Testis (tissue), 5 donors: ENCODE measurements at places on chromosomes 2 and 18. TPM values are rescaled to one million over a fixed set of nuclear protein-coding genes. Genes with fewer than 3 reads are reported as not detected.

The RRM2 gene
- 18.1 TPM for total RNA-seq

The MEIS1 gene
- 10.8 TPM for total RNA-seq

DNA sequence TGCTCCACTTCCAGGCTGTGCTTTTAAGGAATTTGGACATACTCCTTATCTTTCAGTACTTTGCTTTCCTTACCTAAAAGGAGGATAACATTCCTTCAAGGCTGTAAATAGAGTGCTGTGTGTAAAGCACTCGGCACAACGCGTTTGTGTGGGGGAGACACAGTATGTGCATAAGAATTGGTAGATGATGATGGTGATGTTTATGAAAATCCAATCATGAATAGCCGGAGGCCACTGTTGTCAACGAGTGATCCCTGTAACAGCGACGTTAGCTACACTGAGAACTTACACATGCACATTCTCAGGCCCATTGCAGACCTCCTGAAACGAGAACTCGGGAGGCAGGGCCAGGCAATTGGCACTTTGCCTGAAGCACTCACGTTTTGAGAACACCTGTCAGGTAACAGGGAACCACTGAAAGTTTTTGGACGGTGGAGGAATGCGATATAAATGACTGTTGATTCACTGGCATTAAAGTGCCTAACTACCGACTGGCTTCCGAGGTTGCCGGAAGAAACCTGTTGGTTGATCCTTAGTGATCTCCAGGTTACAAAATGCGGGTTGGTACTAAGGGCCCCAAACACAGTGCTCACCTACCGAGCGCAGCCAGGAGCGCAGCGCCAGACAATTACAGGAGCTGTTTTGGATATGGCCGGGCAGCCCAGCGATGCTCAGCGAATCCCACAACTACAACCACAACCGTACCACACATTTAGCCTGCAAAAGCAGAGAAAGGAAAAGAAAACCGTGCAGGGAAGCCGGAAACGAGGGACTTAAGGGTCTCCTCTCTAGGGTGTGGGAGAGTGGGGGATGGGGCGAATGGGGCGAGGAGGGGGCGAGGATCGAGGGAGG is 1.0 kb upstream of the MAP4K4 start:
- peak overlapping the region; percentile 73 for H3K4me3 ChIP-seq
- H3K4me1 ChIP-seq, result peaks cover 7% of the 10 kb centered on the region
- no peaks in the 10 kb centered on the region for H3K27me3 ChIP-seq
- peak; percentile 64 for DNase-seq
- H3K27ac ChIP-seq, result peak overlapping the region; percentile 83

DNA sequence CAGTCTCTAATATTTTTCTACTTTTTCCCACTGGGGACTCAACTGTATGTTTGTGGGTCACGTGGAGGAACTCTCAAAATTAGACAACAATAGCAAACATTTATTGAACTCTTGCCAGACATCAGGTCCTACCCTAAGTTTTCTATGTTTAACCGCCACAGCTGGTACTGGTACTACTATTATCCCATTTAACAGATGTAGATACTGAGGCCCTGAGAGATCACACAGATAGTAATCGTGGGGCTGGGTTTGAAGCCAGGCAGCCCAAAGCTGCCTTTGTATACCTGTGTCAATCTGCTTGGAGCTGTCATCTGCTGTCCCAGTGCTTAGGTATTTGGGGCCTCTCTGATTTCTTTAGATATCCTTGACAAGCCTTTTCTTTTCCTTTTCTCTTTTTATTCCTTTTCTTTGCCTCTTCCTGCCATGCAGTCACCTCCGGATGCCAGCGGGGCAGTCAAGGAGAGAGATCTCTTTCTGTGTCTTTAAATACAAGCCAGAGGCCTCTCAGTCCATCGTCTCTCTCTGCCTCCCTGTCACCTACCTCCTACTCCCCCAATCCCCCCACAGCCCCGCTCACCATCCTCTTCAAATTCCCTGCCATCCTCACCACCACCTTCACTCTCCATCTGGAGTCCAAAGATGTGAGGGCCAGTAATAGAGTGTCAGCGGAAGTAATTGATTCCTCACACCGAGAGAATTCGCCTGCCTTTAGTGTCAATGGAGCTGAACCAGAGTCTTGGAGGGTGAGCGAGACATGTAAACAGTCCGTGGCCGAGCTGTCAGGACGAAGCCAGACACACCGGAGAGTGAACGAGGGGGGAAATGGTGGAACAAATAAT is 23.4 kb downstream of the NRP2 start:
- H3K27ac ChIP-seq, result peak overlapping the region; percentile 22
- no peaks in the 10 kb centered on the region for H3K27me3 ChIP-seq
- no peak for DNase-seq
- no peaks in the 10 kb centered on the region for H3K36me3 ChIP-seq
- H3K4me1 ChIP-seq, result peaks cover 37% of the 10 kb centered on the region

DNA sequence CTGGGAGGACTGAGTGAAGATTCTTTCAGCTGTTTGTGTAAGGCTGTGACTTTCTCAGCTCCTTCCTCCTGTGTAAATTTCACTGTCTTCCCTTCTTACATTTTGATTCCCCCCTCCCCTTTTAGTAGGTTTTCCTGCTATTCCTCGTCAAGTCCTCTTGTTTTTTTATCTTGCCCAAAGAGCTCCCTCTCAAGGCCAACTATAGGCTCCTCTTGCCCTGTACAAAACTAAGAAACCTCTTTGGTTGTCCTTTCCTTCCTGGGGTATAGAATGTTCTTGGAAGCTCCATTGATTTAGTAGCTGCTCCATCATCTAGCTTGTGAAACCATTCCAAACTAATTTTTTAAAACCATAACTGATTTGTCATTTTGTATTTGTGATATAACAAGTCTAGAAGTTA is 7.3 kb downstream of the CCDC121 start:
- H3K4me3 ChIP-seq, result no peak overlapping the region
- H3K27me3 ChIP-seq, result no peaks in the 10 kb centered on the region
- no peaks in the 10 kb centered on the region for H3K36me3 ChIP-seq
- no peak overlapping the region for H3K27ac ChIP-seq
- DNase-seq, result no peak

GRCh38 chr2:38374984-38375383 is 2.1 kb downstream of the ATL2 start:
- no peak overlapping the region for H3K4me3 ChIP-seq
- H3K27me3 ChIP-seq, result no peaks in the 10 kb centered on the region
- no peaks in the 10 kb centered on the region for H3K36me3 ChIP-seq
- no peak overlapping the region for H3K27ac ChIP-seq
- peaks cover 8% of the 10 kb centered on the region for H3K4me1 ChIP-seq
